ENCODE measurements at places on chromosomes 13 and 19. TPM values are rescaled to one million over a fixed set of nuclear protein-coding genes. Genes with fewer than 3 reads are reported as not detected.
A peak's percentile ranks its signal among the peaks of the same experiment; 100 is the strongest.

GRCh38 chr13:20775961-20776360 is 2.2 kb upstream of the EEF1AKMT1 start:
- ATAC-seq, result no peak

DNA sequence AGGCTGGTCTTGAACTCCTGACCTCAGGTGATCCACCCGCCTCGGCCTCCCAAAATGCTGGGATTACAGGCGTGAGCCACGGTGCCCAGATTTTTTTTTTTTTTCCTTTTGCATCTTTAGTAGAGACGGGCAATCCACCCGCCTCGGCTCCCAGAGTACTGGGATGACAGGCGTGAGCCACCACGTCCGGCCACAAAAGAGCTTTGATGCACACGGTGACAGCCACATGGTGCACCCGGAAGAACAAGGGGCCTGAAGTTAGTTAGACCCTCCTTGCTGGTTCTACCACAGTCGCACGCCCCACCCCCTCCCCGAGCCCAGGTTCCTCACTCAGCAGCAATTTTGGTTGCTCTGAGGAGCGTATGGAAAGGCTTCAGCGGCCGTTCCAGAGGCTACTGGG is 54.2 kb upstream of the USE1 start:
- ATAC-seq, result no peak

DNA sequence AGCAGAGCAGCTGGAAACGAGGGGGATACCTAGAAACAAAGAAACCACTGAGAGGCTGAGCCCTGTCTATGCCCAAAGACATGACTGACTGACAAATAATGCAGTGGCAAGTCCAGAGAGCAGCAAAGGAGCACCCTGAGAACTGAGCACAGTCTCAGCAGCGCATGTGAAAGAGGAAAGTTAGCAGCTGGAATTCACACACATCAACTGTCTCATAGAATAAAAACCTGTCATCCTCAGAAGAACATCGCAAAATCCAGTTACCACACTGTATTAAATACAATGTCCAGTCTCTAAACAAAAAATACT is 24.1 kb upstream of the DLEU7 start:
- no peak for ATAC-seq

GRCh38 chr13:31761951-31762350 is 22.6 kb downstream of the RXFP2 start:
- ATAC-seq, result no peak

GRCh38 chr13:112897603-112897955 is 71.4 kb upstream of the MCF2L start:
- ATAC-seq, result no peak

DNA sequence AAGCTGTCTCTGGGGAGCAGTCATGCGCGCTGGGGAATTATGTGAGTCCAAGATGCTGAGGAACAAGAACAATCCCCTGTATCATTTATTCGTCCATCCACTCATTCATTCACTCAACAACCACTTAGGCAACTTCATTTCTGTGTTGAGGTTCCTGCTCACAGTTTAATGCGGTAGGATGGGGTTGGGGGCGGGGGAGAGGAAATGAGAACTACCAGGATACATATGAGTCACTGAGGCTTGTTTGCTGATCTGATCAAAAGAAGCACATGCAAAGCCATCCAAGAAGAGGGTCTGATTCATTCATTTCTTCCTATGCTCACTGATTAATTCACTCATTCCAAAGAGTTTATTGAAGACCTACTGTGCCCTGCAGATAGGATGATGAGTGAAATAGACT is 20.9 kb downstream of the ZNF536 start:
- ATAC-seq, result no peak

DNA sequence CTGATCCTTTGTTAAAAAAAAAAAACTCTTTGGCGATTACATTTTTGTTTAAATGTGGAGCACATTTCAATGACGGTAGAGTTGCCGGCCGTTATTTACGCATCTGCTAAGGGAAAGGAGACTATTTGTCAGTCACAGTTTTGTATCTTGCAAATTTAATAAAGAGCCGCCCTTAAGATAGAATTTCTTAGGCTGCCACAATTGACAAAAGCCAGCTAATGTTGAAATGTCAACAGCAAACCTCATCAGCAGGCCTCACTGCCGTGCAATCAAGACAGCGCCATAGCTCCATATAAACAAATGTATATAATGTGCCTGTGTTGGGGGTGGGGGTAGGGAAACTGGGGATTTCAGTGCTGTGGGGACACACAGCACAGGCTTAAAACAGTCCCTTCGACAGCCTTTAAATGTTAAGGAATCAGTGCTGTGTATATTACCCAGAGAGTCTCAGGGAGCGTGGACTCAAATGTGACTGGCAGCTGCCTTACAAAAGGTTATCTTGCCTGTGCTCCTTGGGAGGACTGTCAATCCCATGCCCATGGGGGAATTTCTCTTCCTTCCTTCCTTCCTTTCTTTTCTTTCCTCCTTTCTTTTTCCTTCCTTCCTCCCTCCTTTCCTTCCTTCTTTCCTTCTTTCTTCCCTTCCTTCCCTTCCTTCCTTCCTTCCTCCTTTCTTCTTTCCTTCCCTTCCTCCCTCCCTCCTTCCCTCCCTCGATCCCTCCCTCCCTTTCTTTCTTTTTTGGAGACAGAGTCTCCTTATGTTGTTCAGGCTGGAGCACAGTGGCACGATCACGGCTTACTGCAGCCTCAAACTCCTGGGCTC is 108.0 kb downstream of the URI1 start:
- ATAC-seq, result no peak

DNA sequence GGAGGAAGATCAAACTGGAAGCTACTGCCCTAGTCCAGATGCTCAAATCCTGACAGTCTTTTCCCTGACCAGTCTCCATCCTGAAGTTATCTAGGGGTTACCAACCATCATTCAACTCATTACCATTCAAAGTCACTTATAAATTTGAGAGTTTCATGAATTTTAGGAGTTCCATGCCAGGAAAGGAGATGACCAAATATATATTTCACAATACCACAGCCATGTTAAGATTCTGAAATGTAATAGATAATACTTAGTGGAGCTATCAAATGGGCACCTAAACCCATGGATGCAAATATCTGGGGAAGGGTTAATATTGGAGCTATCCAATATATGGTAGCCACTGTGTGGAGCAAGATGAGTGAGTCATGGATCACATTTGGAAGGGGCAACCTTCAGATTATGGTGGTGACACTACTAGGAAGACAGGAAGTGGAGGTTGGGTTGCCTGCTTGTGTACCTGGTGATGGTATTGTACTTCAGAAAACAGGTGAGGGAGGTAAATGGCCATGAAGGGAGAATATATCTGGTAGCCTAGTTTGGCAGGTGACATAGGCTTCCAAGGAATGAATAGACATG is 18.7 kb downstream of the ZNF586 start:
- no peak for ATAC-seq

DNA sequence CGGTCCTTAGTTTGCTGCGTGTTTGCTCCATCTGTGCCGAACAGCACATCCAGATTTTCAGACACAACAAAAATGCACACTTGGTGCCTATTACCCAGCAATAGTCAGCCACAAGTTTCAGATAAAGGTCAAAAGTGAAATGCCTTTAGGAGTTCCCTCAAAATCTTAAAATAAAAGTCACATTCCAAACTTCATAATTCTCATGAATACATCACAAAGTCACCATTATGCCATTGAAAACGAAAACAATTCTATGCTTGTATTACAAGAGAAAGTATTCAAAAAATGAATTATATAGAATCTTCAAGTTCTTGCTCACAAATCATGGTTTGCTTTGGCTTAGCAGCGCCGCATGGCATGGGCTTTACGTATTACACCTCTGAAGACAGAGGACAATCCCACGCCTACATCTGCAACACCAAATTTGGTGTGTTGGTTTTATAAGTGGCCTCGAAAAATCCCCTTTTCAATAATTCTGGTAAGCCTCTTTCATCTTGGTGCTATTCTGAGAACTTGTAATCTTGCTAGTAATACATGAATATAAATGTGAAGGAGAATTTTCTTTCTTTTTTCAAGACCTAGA is 26.6 kb downstream of the COL4A1 start:
- ATAC-seq, result no peak

GRCh38 chr13:18962168-18962734 is 219.4 kb downstream of the TUBA3C start:
- no peak for ATAC-seq

DNA sequence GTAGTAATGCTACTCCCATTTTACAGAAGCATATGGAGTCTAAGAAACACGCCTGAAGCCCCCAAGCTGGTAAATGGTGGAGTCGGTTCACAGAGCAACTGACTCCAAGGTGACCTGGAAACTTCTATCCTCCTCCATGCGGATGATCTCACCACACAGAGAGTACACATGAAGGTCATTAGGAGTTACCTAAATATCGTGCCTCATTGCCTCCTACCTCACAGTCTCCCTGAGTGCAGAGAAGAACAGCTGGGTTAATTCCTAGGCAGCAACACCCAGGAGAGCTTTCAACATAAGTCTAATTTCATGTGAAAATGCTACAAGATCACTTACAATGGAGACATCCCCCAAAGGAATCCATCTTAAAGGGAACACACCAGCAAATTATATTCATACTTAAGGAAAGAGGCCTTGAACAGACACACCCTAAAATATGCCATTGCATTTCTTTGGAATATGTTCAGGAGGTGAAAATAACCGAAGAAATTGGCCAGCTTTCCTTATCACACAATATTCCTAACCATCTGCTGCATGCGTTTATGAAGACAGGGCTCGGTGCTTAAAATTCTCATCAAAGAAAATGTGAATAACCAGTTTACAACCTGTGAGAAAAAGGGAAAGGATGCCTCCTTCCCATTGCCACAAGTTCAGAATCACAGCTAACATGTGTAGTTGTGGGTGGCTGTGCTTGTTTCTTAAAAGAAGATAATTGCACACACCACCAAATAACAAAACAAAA is 203.6 kb upstream of the NBEA start:
- ATAC-seq, result no peak

- ATAC-seq, result no peak
Observed at GRCh38 chr19:50000038-50000840, 24.9 kb downstream of the VRK3 start.

GRCh38 chr13:22220151-22221135 is 549.6 kb downstream of the FGF9 start:
- ATAC-seq, result no peak

DNA sequence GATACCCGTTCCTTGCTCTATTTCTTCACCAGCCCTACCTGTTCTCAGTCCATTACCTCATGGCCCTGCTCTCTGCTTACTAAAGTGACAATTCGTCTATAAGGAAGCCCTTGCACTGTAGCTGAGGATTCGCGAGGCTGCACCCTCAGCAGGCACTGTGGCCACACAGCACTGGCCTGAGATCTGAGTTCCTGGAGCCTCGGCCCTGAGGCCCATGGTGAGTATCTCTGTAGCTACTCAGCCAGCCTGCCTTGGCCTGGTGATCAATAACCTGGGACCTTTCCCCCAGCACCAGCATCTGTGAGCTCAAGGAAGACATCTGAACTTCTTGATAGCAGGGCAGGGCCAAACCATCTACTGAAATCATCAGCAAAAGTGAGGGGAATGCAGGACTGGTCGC is 90.7 kb downstream of the RGCC start:
- ATAC-seq, result peak; percentile 6

GRCh38 chr19:38193445-38193844 is 30.6 kb downstream of the DPF1 start:
- no peak for ATAC-seq

GRCh38 chr13:45433381-45433790 is 15.2 kb upstream of the SLC25A30 start:
- no peak for ATAC-seq

DNA sequence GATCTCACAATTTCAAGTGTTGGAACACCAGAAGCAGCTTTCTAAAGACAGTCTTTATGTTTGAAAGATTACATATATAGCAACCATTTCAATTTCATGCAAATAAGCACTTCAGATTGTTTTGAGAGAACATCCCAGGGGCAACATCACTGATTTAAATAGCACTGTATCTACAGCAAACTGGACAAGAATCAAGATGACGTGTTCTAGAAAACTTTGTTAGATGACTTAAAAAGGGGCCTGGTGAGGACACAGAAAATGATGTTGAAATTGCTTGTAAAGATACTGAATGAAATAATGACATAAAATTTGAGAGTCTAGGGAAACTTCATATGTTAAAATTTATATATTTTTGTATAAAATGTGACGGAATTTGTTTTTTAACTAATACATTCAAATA is 277.1 kb downstream of the KLF12 start:
- no peak for ATAC-seq

- ATAC-seq, result peak; percentile 49
Observed at GRCh38 chr13:46160471-46161066, 21.4 kb downstream of the LCP1 start.

- no peak for ATAC-seq
Observed at GRCh38 chr13:59658027-59658737, 505.5 kb downstream of the DIAPH3 start.

DNA sequence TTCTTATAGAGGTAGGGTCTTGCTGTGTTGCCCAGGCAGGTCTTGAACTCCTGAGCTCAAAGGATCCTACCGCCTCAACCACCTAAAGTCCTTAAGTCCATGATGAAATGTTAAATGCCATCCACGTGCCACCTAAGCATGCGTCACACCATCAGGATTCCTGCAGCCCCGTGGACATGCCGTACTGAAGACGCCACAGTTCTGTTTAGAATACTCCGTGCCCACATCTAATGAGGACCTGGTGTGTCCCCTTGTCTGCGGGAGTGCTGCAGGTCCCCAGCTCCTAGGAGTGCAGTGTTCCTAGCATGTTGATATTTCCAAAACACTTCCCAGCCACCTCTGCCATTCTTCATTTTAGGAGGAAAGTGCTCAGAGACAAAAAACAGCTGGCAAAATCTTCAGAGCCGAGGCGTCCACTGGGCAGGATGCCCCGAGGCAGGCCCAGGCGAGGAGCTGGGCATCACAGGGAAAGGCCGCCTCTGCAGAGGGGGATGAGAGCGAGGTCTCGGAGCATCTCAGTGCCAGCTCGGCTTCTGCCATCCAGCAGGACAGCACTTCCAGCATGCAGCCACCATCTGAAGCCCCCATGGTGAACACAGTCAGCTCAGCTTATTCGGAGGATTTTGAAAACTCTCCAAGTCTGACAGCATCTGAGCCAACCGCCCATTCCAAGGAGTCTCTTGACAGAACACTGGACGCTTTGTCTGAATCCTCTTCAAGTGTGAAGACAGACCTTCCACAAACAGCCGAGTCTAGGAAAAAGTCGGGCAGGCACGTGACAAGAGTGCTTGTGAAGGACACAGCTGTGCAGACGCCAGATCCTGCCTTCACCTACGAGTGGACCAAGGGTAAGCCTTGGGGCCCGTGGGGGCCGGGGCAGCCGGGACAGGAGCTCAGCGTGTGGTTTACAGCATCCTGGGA is 13.2 kb downstream of the C19orf44 start:
- no peak for ATAC-seq

Gene CEACAM5
- 369 TPM for total RNA-seq

Gene MTUS2
- 0.12 TPM for total RNA-seq

Gene IZUMO2
- total RNA-seq, result not detected

Gene IL17D
- 0.28 TPM for total RNA-seq

Gene PGLYRP1
- total RNA-seq, result not detected

Gene PABPC3
- total RNA-seq, result 0.12 TPM

Gene ATP8B3
- 1.8 TPM for total RNA-seq

Gene CBLC
- total RNA-seq, result 36.2 TPM

Gene FOSB
- 2.5 TPM for total RNA-seq

Gene FOXA3
- not detected for total RNA-seq

Measured in esophagus mucosa (tissue), 1 donor.